ENCODE measurements at places on chromosomes 4 and X. TPM values are rescaled to one million over a fixed set of nuclear protein-coding genes. Genes with fewer than 3 reads are reported as not detected.

GRCh38 chrX:41334363-41335197 lies 618 bp downstream of the DDX3X start:
- peak; percentile 79 for DNase-seq

- DNase-seq: peak; percentile 9
Measured at GRCh38 chr4:113760094-113760794, 1.3 kb downstream of the CAMK2D start.

DNA sequence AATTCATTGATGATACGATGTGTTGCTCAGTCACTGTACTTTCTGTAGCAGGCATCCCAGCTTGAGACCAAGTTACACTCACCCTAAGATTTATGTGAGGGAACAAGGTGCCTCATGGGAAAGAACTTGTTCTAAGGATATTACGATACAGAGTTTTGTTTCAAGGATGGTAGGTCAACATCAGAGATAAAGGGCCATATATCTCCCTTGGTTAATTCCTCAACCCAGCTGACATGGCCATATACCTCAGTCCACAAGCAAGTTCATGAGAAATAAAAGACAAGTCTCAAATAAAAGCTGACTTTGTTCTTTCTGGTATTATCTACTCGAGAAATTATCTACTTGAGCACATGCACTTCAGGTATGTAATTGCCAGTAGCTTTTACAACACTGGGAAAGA lies 1535.9 kb upstream of the IGFBP7 start:
- no peak for DNase-seq

DNA sequence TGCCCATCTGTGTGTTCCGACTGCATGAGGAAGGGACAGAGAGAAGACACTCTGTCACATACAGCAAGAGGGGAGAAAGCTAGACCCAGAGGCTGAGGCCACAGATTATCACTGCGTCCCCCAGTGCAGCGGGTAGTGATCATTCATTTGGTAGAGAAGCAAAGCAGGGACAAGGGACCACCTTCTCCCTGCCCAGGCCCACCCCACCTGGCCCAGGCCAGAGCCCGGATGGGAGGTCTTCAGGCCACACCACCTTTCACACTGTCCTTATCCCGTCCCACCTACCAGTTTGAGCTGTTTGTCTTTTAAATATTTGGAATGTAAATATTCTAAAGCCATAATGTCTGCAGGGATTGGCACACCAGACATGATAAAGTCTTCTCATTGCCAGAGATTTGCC lies 10.6 kb downstream of the TNIP2 start:
- no peak for DNase-seq

The POU4F2 gene
- not detected for total RNA-seq

The HOPX gene
- 319 TPM for total RNA-seq

The PABPC4L gene
- total RNA-seq: 0.44 TPM

The FAM47A gene
- total RNA-seq: not detected

Measured in esophagus squamous epithelium (tissue), 5 donors.